ENCODE measurements at places on chromosomes 4 and X.

DNA sequence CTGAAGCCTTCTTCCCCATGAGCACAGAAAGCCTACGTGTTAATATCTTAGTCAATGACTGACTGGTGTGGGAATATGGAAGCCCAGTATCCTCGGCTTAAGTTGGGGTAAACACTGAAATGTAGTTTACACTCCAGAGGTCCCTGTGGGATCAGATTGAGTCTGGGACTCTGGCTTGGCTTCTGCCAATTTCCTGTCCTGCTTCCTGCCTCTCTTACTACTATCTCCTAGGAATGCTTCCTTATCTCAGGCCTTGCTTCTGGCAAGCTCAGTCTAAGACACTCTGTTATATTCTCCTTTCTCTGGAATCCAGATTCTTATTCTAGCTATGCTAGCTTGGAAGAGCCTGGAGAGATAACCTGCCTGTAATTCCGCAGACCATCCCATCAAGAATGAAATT, 174.0 kb upstream of the LDB2 start:
- DNase-seq: no peak

- no peak for DNase-seq
Observed at GRCh38 chr4:75099321-75099720, 166.4 kb downstream of the PARM1 start.

DNA sequence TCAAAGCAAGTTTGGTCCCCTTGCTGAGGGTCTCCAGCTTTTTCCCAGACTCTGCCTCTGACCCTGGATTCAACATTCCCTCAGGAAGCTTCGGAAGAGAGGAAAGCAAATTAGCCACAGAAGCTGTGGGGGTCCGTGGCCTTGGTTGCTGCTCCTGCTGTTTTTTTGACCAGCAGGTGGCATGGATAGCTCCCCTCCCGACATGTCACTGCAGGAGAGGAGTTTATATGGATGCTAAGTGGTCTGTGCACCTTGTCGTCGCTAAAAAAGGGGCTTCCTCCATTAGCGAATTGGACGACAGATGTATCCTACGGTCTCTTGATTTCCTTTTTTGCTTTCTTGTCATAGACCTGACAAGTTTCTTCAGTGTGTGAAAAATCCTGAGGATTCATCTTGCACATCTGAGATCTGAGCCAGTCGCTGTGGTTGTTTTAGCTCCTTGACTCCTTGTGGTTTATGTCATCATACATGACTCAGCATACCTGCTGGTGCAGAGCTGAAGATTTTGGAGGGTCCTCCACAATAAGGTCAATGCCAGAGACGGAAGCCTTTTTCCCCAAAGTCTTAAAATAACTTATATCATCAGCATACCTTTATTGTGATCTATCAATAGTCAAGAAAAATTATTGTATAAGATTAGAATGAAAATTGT, 70.2 kb downstream of the CD38 start:
- DNase-seq: peak; percentile 29

- peak; percentile 27 for DNase-seq
Observed at GRCh38 chr4:21991050-21991449, 42.5 kb upstream of the KCNIP4 start.

DNA sequence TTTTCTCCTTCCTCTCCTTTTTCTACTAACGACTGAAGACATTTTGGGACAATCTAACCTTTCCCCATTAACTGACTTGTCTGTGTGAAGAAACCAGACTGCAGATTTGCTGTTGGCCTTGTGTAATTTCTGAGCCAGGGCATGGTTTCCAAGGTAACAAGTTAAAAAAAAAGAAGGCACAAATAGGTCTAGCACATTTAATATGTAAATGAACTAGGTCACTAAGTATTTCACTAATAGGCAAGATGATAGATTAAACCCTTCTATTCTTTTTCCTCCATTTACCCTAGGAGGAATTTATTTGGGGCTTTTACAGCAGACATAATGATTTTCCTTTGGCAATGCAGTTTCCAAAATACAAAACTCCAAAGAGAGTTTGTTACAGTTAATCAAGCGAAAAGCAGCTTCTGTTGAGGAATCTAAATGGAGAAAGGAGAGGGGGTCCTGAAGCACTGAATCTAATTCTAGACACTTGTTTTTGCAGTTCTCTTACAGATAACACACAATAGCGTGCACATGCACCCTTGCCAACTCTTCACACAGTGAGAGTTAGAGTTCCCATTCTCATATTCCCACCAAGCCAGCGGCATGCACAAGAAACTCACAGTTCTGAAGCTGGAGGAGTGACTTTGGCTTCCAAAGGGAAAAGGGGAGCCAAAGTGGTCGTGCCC, 72.0 kb downstream of the TSPAN5 start:
- no peak for DNase-seq

DNA sequence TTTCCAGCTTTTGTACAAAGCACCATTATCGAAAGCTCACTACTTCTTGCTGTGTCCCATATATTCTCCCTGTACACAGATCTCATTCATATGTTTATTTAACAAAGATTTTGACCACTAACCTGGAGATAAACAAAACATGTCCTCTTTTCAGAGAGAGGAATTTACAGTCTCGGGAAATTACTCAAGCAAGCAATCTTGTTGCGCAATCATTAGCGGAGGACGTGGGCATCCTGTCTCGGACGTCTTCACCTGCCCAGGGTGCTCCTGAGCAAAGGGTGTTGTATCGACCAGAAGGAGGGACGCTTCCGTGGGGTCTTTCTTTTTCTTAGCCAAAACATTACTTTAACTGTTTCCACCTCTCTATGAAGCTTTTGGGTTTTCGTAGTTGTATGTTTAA, 66.5 kb upstream of the CLCN4 start:
- peak; percentile 35 for DNase-seq

DNA sequence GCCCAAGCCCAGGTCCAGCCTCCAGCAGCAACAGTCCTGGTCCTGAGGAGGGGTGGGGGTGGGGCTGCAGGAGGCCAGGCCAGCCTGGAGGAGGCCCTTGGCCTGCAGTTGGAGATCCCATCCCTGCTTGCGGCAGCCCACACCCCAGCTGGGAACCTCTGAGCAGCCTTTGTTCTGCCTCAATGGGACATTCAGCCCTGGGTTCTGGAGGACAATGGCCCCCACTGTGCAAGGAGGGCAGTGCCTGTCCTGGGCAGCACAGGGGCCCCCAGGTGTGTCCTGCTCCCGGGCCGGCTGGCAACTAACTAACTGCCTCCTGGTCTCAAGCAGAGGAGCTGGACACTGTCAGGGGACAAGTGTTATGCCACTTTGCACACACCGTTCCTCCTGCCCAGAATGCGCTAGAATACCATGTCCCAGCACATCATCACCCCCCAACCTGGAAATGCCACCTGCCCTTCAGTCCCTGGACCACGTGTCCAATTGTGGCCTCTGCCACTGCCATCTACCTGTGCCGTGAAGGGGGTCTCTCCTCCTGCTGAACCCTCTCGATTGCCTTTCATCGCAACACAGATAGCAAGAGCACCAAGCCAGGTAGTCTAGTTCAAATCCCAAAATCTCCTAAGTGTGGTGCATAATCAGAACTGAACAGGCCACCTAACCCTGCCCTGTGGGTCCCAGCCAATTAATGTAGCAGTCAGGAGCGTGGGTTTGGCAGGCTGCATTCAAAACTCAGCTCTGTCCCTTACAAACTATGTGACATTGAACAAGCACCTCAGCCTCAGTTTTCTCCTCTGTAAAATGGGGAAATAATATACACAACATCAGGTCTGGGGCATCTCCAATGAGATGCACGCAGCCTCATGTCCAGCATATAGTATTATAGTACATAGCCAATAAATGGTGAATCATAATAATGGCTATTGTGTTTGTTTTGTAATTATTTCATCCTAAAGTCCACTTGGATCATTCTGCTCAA, 8.8 kb downstream of the PPP2R2C start:
- no peak for DNase-seq

DNA sequence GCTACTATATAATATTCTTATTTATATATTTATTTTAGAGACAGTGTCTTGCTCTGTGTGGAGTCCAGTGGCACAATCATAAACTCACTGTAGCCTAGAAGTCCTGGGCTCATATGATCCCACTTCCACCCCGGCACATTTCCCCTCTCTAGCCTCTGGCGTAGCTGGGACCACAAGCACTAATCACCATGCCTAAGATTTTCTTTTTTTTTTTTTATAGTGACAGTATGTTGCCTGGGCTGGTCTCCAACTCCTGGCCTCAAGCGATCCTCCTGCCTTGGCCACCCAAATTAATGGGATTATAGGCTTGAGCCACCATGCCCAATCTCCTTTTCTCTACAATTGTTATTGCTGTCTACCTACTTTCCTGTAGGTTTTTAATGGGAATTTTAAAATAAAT, 74.1 kb upstream of the BMP3 start:
- no peak for DNase-seq
